ENCODE measurements at places on chromosomes 2 and 18.

DNA sequence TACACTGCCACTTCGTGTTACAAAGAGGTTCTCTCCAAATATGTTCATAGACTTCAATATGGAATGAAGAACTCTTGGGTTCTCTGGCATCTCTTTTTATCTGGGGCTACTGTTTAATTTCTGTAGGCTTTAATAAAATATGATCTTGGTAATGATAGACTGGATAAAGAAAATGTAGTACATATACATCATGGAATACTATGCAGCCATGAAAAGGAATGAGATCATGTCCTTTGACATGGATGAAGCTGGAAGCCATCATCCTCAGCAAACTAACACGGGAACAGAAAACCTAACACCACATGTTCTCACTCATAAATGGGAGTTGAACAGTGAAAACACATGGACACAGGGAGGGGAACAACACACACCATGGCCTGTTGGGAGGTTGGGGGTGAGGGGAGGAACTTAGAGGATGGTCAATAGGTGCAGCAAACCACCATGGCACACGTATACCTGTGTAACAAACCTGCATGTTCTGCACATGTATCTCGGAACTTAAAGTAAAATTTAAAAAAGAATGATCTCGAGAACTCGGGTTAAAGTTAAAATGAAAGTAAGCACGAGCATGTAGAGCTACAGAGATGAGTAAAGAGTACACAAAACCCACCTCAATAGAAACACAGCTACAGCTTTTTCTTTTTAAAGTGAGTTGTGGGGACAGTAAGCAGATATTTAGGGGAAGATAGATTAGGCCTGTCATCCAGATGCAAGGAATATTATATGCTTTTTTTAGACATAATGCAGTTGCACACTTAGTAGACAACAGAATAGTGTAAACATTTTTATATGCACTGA, 102.3 kb downstream of the SGPP2 start:
- DNase-seq = no peak

GRCh38 chr2:177037569-177037968, 175.0 kb upstream of the HNRNPA3 start:
- DNase-seq = no peak

DNA sequence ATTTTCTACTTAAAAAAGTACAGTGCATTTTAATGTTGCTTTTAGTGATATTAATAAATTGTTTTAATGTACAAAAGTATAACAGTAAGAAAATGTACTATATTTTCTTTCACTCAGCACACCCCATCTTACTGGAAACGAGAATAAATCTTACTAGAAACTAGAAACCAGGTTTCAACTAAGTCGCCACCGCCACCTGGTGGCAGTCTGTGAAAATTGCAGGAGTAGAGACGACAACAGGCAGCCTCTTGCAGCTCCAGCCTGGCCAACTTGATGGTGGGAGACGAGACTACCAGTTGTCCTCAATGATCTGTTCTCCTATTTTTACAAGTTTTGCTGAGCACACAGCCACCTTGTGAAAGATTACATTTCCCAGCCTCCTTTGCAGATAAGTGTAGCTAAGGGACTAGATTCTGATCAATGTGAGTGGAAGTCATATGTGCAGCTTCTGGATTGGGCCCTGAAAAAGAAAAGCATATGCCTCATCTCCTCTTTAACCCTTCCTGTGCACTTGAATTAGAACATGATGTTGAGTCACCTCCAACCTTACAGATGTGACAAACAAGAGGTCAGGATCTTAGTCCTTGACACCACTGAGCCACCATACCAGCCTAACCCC, 8.7 kb downstream of the OTOF start:
- DNase-seq = no peak

DNA sequence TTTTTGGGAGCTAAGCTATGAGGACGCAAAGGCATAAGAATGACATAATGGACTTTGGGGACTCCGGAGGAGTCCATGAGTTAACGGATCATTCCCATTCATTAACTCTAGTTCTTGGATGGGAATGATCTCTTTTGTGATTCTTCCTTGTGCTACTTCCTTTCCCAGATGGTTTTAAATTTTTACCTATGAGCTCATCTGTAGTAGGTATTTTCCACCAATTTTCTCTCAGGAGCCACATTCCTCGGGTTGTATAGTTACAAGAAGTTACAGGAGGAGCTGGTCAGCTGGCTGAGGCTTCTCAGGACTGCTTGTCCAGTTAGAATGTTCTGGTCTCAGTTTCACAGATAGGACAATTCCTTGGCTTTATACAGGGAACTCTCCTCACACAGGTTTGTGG, 42.9 kb upstream of the LPIN2 start:
- no peak for DNase-seq

GRCh38 chr2:127226520-127227263, 6.6 kb upstream of the CYP27C1 start:
- peak; percentile 88 for DNase-seq

DNA sequence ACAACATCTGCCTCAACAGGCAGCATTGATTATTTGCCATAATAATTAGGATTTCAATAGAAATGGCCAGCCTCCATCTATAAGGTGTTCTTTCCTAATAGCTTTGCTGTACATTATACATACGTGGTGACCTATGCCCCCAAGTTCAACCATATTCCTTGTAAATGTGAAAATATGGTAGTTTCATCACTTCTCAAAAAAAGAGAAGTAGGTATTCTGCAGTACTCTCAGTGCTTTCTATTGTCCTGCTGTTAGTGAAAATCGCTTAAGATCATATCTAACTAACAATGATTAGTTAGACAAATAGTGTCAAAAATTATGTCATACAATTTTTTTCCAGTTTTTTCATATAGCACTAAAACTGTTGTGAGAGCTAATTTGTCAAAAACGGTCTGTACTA, 79.6 kb downstream of the SLC4A10 start:
- DNase-seq = no peak

DNA sequence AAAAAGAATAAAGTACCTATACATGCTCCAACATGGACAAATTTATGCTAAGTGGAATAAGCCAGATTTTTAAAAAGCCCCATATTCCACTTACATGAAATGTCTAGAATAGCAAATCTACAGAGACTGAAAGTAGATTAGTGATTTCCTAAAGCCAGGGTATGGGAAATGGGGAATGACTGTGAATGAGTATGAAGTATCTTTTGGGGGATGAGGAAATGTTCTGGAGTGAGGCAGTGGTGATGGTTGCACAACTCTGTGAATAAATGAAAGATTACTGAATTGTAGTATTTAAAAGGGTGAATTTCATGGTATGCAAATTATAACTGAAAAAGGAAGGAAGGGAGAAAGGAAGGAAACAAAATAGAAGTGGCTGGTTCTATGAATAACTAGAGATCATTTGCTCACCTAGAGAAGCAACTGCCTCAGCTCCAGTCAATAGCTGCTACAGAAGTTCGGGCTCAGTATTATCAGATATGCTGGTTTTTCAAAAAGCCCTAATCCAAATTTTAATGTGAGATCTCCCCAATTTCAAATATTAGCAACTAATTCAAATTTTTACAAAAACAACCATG, 39.3 kb downstream of the MAP3K2 start:
- no peak for DNase-seq

DNA sequence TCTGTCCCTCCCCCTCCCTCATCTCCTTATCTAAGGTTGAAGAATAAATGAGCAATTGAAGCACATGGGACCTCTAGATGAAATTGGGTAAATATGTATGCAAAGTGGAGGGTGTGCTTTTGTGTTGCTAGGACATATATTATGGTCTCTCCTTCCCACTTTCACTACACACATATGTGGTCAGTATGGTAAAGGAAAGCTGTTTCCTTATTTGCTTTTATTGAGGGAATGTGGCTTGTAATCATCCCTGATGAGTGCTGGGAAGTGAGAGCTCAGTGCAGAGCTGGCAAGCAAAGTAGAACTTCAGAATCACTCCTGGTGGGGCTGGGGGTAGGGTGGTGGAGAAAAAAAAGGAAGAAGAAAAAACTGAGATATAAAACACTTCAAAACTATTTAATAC, 189.9 kb upstream of the ATP5MC3 start:
- DNase-seq = no peak

DNA sequence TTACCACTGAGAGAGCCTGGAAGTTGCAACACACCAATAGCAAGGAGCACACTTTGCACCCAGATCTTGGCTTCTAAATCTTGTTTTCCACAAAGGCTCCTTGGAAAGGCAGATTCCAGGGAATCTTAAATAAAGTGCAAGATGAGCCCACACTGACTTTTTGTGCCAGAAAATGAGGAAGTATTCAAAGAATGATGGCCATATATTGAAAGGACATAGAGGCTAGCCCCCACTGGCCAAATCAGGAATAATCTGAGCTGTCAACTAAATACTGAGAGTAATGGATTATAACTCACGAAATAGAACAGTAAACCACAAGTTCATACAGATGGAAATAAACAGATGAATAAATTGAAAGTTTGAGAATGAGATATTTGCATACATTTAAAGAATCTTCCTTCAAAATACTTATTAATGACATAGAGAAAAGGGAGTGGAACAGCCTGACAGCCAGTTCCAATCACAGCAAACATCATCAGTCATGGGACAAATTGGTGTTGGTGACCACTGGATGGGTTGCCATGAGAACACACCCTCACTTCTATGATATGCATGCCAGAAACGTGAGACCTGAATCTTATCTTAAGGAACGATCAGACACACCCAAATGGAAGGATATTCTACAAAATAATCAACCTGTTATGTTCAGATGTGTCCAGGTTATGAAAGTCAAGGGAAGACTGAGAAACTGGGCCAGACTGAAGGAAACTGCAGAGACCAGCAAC, 12.2 kb upstream of the ACKR3 start:
- no peak for DNase-seq

DNA sequence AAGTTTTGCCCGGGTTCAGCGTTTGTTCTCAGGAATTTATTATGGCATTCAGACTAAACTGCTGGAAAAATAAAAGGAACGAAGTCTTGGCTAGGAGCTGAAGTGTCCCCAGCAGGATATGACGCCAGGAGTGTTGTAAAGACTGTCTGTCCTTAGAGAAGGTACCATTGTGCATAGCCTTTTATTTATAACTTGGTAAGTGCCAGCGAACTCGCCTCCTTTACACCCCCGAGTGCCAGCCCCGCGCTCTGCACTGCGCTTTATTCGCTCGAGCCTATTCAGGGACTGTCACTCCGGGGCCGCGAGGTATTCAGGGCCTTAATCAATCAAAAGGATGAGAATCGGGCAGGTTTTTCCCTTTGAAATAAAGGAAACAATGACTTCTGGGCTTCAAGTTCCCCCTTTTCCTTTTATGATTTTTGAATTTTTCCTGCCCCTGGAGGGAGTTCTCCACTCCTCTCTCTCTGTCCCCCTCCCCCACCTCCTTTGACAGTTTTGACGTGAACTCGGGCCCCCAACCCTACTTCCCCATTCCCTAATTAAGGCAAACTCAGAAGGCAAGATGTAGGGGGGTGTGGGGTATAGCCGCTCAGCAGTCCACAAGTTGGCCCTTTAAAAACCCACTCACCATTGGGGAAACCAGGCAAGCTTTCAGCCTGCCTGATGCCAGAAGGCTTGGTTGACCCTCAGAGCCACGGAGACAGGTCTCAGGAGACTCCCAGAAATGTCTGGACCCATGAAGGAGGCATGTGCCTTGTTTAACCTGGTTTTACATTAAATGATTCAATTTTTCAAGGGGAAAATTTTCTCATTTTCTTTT, 1.3 kb upstream of the PAX3 start:
- no peak for DNase-seq

DNA sequence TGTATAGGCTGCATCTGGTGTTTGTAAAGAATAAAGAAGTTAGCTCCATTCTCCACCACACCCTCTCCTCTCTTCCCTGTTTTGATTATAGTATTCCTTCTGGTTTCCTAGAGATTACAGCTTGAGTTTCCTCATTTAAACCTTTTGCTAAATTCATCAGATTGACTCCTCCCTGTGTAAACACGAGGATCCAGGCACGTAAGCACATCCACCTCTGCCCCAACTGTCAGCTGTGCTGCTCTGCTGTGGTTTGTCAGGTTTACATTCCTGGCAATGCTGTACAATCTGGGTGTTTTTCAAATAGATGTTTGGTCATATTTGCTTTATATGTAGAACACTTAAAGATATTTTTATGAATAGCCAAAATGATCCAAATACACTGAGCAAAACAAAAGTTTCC, 302.8 kb downstream of the PTGR3 start:
- no peak for DNase-seq

DNA sequence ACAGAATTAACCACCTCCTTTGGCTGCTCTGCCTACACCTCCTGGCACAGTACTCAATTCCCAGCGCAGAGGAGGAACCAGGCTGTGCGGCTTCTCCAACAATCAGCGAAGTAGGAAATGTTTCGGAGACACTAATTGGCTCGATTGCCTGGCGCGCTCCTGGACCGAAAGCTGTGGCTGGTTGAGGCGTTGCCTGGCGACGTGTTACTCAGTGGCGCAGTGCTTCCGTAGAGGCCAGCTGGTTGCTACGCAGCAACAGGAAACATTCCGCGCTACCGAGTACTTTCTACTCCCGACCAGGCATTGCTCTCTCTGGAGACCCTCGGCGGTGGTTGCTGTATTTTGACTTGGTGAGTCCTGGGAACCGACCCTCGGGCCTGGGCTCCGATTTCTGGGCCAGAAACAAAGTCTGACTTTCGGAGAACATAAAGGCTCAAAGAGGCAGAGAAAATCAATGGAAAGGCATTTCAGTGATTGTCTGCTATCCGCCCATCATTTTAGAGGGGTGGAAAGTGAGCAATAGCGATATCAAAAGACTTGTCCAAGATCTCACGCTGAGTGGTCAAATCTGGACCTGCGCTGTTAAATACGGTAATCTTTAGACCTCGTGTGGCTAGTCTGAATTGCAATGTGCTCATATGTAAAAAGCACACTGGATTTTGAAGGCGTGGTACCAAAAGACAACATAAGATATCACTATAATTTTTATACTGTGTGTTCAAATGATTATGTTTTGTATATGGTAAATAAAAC, at the start of gene DNAH6:
TSS of gene DNAH6 (plus strand) at position 265 of the 753 bp plus-strand sequence. CDS start 1,329 bp downstream, outside the sequence.
- DNase-seq = peak; percentile 95

GRCh38 chr2:119929537-119929936, 83.3 kb upstream of the EPB41L5 start:
- DNase-seq = no peak

GRCh38 chr2:181814057-181814491, 77.5 kb upstream of the ITPRID2 start:
- no peak for DNase-seq

DNA sequence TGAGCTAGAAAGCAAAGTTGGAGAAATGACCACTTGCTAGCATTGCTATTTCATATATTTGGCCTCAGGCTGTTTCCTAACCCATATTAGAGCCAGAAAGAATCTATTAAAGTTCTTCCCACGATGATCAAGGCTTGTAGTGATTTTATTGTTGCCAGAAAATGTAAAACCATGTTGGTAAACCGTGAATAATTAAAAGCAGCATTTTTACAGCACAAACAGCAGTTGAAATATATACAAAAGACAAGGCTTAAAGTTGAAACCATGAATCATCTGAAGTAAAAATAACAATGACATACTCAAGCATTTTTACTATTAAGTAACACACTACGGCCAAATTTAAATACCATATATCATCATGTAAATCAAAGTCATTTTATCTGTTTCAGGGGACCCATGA, 27.7 kb upstream of the DSC3 start:
- DNase-seq = no peak
